ENCODE measurements at places on chromosomes 7 and 10.

DNA sequence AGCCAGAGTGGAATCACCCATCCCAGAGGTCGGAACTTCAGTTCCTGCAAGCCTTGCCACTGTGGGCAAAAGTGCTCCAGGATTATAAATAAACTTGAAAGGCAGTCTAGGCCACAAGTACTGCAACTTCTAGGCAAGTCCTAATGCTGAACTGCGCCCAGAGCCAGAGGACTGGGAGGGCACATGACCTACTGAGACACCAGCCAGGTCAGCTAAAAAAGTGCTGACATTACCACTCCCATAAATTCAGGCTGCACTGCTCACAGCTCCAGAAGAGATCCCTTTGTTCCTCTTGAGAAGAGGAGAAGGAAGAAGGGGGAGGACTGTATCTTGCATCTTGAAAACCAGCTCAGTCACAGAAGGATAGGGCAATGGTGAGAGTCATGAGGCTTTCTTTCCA is 1084.1 kb upstream of the PHF14 start:
- DNase-seq = no peak

DNA sequence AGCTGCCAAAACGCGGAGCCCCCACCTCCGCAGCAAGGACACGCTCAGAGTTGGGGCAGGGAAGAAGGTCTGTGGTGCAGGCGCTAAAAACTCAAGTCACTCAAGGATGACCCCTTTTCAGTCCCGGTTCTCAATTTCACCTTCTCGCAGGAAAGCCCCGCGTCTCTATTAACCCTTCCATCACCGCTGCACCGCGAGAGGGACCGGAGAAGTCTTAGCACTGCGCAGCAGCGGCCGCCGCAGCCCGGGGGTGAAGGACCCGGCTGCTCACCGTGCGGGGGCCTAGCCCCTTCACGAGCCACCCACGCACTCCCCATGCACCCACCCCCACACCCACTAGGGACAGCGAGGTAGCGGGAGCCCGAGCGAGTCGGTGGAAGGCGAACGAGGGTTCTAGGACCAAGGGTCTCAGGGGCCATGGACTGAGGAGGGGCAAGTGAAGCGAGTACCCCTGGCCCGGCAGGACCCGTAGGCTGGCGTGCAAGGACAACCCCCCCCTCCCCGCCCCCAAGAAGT is 162.9 kb downstream of the SH3PXD2A start:
- DNase-seq = no peak

- no peak for DNase-seq
Observed at GRCh38 chr10:21687266-21688008, 153.4 kb downstream of the MLLT10 start.

DNA sequence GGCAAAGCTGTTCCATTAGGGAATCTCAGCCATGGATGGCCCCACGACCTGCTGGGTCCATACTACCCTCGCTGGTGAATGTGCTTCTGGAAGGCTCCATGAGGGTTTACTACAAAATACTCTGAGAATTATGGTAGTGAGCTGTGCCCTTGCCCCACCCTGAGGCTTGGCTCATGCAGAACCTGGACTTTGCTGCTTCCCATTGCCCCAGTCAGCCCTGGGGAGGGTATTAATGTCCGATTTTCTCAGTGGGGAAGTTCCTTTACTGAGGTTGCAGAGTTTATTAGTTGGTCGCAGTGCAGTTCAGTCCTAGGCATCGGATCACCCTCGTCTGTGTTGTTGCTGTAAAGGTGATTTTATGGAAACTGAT is 310.1 kb downstream of the WDR37 start:
- no peak for DNase-seq

DNA sequence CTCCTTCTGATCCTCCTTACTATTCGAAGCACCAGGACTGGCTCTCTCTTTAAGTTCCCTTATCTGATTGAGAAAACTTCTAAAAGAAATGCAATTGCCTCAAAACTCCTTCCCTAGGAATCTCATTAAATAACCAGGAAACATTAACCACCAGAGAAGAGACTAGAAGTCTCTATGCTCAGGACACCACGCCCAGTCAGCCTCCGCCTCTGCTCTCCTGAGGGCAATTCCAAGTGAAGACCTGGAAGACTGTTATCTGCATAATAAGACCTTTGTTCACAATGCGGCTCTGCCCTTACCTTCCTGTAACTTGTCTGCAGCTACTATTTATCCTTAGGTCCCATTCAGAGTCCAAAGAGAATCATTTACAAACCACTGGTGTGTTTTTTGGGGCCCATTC is 78.8 kb downstream of the ELMO1 start:
- DNase-seq = no peak

DNA sequence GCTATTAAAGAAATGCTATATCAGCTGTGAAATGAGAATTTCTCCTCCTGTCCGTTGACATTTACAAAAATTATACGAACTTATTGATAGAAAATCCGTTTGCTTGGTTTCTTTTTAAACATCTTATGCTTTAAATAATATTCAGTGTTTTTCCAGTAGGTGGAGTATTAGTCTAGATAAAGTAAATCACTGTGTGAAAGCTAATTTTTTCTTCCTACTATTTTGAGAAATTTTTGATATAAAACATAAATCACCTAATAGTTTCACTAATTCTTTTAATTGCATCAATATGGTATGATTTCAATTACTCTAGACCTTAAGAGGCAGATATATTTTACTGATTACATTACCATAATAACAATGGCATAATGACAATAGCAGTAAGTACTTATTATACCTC is 335.2 kb upstream of the C7orf33 start:
- no peak for DNase-seq

DNA sequence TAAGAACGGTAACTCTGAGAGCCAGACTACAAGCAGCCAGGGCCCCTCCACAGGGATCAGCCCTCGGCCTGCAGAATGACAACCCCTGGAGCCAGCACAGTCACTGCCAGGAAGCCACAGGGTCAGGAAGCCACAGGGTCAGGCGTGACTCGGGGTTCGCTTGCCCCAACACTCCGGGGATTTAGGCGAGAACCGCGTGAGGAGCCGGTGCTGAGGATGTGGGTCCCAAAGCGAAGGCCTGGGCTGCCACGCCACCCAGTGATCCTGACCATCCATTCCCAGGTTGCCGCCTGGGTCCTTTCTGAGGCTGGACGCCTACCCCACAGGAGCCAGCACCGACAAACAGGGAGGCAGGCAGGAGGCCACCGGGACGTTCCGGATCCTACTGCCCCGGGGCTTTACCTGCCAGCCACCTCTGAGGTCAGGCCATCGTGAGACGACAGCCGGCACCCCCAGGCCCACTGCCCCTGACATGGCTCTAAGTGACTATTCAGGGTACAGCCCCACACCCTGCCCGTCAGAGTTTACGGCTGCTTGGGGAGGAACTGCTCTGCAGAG is 228.6 kb downstream of the ELFN1 start:
- DNase-seq = no peak

- DNase-seq = no peak
Observed at GRCh38 chr10:113425541-113425951, 127.3 kb upstream of the HABP2 start.

DNA sequence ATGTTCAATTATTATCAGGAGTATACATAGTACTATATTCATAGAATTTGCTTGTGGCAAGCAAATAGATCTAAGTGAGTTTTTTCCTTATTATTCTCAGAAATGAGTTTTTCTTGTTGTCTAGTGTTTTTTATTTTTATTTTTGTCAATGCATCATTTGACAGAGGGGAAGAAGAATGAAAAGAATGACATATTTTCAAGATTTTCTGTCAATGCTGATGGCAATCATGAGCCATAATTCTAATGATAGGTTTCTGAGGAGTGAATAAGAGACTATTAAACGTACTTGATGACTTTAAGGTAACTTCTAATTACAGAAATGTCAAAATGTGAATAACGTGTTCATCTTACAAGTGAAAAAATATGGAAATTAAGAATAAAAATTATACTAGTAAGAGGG is 144.6 kb upstream of the CSTF2T start:
- no peak for DNase-seq

All from stimulated activated CD8-positive, alpha-beta memory T cell treated with anti-CD3 and anti-CD28 coated beads, Interleukin-7, amount 100 ng/mL, for 48 hours (primary cell).